H9 (cell line): ENCODE measurements at places on chromosomes 11 and 22. TPM values are rescaled to one million over a fixed set of nuclear protein-coding genes. Genes with fewer than 3 reads are reported as not detected.

GRCh38 chr11:128933481-128934178 is 9.0 kb downstream of the TP53AIP1 start:
- H3K27ac ChIP-seq, result no peak overlapping the region
- H3K4me1 ChIP-seq, result no peaks in the 10 kb centered on the region; the same call in 1 of the 2 replicates
- H3K36me3 ChIP-seq, result no peaks in the 10 kb centered on the region
- peaks cover 2% of the 10 kb centered on the region; the same call in 1 of the 2 replicates for H3K27me3 ChIP-seq
- no peak overlapping the region for H3K4me3 ChIP-seq
- DNase-seq, result no peak

GRCh38 chr11:47410370-47411264 is 2.2 kb downstream of the SLC39A13 start:
- DNase-seq, result no peak
- H3K4me3 ChIP-seq, result peak overlapping the region; percentile 36; the same call in 1 of the 2 replicates
- H3K36me3 ChIP-seq, result peaks cover 17% of the 10 kb centered on the region

- no peaks in the 10 kb centered on the region for H3K4me1 ChIP-seq
- H3K27ac ChIP-seq, result no peak overlapping the region
- DNase-seq, result no peak
- H3K36me3 ChIP-seq, result no peaks in the 10 kb centered on the region
- no peak overlapping the region for H3K4me3 ChIP-seq
These were observed 105.2 kb downstream of the WNT7B start for GRCh38 chr22:45871721-45872120.

- H3K27me3 ChIP-seq, result no peaks in the 10 kb centered on the region
- DNase-seq, result no peak
- H3K36me3 ChIP-seq, result peaks cover 3% of the 10 kb centered on the region; the same call in 2 of the 3 replicates
- no peak overlapping the region for H3K27ac ChIP-seq
These were observed 31.0 kb downstream of the TPCN2 start for GRCh38 chr11:69079661-69080256.

The ANGPTL5 gene
- total RNA-seq, result not detected in 2 replicates
